ENCODE measurements at places on chromosomes 1 and 21. TPM values are rescaled to one million over a fixed set of nuclear protein-coding genes. Genes with fewer than 3 reads are reported as not detected.

DNA sequence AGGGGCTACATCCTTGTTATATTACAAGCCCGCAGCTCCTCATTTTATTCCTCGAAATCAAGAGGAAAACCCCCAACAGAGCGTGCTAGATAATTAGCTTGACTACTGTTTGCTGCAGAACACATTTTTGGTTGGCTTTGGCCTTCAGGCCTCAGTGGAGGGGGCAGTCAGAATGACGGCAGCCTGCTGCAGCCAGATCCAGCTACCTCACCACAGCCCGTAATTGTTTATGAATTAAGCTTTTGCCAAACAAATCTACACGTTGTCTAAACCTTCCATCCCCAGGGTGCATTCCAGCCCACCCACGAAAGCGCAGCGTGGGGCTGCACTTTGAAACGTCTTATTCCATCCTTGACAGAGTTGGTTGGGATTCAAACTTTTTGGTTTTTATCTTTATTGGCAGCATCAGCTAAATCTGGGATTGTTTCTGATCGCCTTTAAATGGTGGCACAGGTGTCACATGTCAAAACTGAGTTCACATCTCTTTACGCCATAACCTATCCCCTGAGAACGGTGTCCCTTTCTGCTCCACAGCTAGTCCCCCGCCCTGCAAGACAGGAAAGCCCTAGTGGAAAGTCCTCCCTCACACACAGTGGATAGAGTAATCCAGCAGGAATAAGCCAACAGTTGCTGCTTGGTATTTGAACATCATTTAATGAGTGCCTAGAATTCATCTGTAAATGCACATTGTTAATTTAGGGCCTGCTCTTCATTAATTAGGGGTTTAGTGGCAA, 195.5 kb downstream of the LMO4 start:
- H3K27me3 ChIP-seq, result no peaks in the 10 kb centered on the region
- H3K27ac ChIP-seq, result no peak overlapping the region
- H3K4me3 ChIP-seq, result no peak overlapping the region
- H3K36me3 ChIP-seq, result no peaks in the 10 kb centered on the region
- no peak for DNase-seq
- no peaks in the 10 kb centered on the region for H3K4me1 ChIP-seq

DNA sequence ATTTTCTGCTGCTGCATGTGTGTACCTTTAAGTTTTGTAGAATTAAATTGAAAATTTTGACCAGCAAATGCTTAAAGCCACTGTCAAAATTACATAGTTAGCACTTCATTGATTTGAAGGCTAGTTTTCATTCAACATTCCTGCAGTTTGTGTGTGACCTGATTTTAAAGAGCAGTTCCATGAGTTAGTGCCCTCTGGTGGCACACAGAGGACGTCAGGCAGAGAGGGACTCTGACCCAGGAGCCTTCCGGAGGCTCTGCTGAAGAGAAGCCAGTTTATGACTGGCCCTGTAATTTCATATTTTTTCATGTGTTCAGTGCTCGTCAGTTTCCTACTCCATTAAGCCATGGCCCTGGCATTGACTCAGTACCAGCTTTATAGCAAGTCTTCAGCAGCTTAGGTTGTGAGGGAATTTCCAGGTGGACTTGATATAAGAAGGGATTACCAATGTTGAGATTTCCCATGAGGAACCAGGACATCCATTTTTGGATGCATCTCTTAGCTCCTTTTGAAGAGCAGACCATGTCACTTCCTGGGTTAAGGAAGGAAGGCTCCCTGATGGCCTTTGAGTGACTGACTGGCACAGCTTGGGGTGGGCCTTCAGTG, 104.7 kb downstream of the CAMTA1 start:
- DNase-seq, result no peak
- H3K4me1 ChIP-seq, result no peaks in the 10 kb centered on the region
- no peaks in the 10 kb centered on the region for H3K36me3 ChIP-seq
- H3K27me3 ChIP-seq, result no peaks in the 10 kb centered on the region
- no peak overlapping the region for H3K4me3 ChIP-seq

The OR2T27 gene
- not detected for total RNA-seq

The NIBAN1 gene
- 23.0 TPM for total RNA-seq

The MINDY1 gene
- total RNA-seq, result 34.3 TPM

The CASZ1 gene
- total RNA-seq, result 111 TPM

GRCh38 chr1:13782634-13783360, 82.8 kb downstream of the PRDM2 start:
- DNase-seq, result no peak
- H3K27ac ChIP-seq, result peak overlapping the region; percentile 65
- H3K36me3 ChIP-seq, result peaks cover 49% of the 10 kb centered on the region
- no peak overlapping the region for H3K4me3 ChIP-seq
- peaks cover 16% of the 10 kb centered on the region for H3K4me1 ChIP-seq
- no peaks in the 10 kb centered on the region for H3K27me3 ChIP-seq

DNA sequence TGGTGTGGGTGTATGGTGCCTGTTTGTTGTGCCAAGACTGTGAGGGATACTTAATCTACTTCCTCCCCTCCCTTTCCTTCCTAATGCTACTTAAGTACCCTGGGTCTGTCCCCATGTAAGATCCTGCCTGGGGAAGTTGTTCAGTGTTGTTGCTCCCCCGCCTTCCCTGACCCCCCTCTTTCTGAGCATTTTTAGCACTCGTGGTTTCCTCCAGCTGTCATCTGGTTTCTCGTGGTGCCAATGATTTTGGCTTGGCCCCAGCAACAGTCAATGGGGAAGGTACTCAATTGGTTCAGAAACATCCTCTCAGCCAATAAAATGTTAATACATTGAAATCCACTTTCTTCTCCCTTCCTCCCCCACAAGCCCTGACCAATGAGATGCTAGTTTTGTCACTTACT, 8.0 kb upstream of the B4GALT3 start:
- peaks cover 40% of the 10 kb centered on the region for H3K4me1 ChIP-seq
- no peak overlapping the region for H3K4me3 ChIP-seq
- no peak for DNase-seq
- H3K27me3 ChIP-seq, result no peaks in the 10 kb centered on the region

The RHOU gene
- total RNA-seq, result 15.2 TPM

- peak; percentile 58 for DNase-seq
- no peaks in the 10 kb centered on the region for H3K36me3 ChIP-seq
- peaks cover 76% of the 10 kb centered on the region for H3K4me1 ChIP-seq
- peak overlapping the region; percentile 94 for H3K27ac ChIP-seq
Observed at GRCh38 chr1:235077571-235078479, 50.8 kb downstream of the TOMM20 start.

- H3K27me3 ChIP-seq, result no peaks in the 10 kb centered on the region
- H3K36me3 ChIP-seq, result no peaks in the 10 kb centered on the region
- peaks cover 4% of the 10 kb centered on the region for H3K4me1 ChIP-seq
- H3K4me3 ChIP-seq, result no peak overlapping the region
Observed at GRCh38 chr1:147551036-147551435, 9.7 kb downstream of the BCL9 start.

The CA14 gene
- 0.63 TPM for total RNA-seq

- no peaks in the 10 kb centered on the region for H3K36me3 ChIP-seq
- no peak overlapping the region for H3K4me3 ChIP-seq
- H3K4me1 ChIP-seq, result peaks cover 17% of the 10 kb centered on the region
- DNase-seq, result no peak
Observed at GRCh38 chr1:31708324-31708723, 4.5 kb upstream of the COL16A1 start.

GRCh38 chr21:45388011-45388521, 16.9 kb upstream of the COL18A1 start:
- no peaks in the 10 kb centered on the region for H3K36me3 ChIP-seq
- peaks cover 15% of the 10 kb centered on the region for H3K4me1 ChIP-seq
- H3K27ac ChIP-seq, result no peak overlapping the region
- H3K27me3 ChIP-seq, result no peaks in the 10 kb centered on the region
- DNase-seq, result no peak
- H3K4me3 ChIP-seq, result no peak overlapping the region

- peak; percentile 86 for DNase-seq
- no peak overlapping the region for H3K4me3 ChIP-seq
- H3K36me3 ChIP-seq, result no peaks in the 10 kb centered on the region
- H3K27ac ChIP-seq, result no peak overlapping the region
- H3K4me1 ChIP-seq, result peaks cover 15% of the 10 kb centered on the region
Observed at GRCh38 chr1:205344066-205344928, 12.4 kb downstream of the KLHDC8A start.

- H3K27ac ChIP-seq, result no peak overlapping the region
- no peak for DNase-seq
- H3K4me1 ChIP-seq, result no peaks in the 10 kb centered on the region
- no peak overlapping the region for H3K4me3 ChIP-seq
Observed at GRCh38 chr1:22884806-22885530, 87.7 kb downstream of the LACTBL1 start.

GRCh38 chr1:119327450-119328155, 41.0 kb upstream of the HAO2 start:
- DNase-seq, result peak; percentile 81
- no peak overlapping the region for H3K27ac ChIP-seq
- no peaks in the 10 kb centered on the region for H3K27me3 ChIP-seq

- H3K4me3 ChIP-seq, result no peak overlapping the region
- DNase-seq, result no peak
- peaks cover 26% of the 10 kb centered on the region for H3K4me1 ChIP-seq
- no peak overlapping the region for H3K27ac ChIP-seq
- peaks cover 46% of the 10 kb centered on the region for H3K27me3 ChIP-seq
Observed at GRCh38 chr1:119006406-119007279, 18.5 kb upstream of the TBX15 start.

GRCh38 chr1:92797297-92797696, 12.4 kb upstream of the EVI5 start:
- no peaks in the 10 kb centered on the region for H3K36me3 ChIP-seq
- no peak overlapping the region for H3K4me3 ChIP-seq
- no peak overlapping the region for H3K27ac ChIP-seq
- DNase-seq, result no peak
- H3K4me1 ChIP-seq, result no peaks in the 10 kb centered on the region
